CD4-positive, alpha-beta T cell treated with Interleukin-10 for 1 hour (primary cell): ENCODE measurements at places on chromosomes 4 and X.

DNA sequence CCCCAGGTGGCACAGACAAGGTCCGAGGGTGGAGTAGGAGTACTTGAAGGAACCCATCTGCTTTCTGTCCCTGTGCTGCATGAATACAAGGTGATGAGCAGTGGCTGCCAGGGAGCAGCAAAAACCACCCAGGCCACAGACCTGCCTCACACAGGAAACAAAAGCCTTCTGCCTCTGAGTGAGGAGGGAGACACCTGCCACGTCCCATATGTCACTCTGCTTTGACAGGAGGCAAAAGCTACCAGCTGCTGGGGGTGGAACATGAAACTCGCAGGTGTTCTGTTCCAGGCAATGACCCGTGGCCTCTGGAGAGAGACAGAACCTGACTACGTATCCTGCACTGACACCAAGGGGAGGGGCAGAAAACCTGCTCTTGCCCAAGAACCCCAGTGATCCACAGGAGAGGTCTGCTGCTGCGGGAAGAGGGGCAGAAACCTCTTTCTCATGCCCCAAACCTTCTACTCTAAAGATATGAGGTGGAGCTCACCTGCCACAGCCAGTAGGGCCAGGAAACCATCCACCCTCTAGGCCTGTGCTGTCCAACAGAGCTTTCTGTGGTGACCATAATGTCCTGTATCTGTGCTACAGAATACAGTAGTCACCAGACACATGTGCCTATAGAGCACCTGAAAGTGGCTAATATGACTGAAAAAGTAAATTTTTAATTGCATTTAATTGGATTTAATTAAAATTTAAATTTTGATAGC is 172.9 kb downstream of the PRDM5 start:
- no peak for DNase-seq

DNA sequence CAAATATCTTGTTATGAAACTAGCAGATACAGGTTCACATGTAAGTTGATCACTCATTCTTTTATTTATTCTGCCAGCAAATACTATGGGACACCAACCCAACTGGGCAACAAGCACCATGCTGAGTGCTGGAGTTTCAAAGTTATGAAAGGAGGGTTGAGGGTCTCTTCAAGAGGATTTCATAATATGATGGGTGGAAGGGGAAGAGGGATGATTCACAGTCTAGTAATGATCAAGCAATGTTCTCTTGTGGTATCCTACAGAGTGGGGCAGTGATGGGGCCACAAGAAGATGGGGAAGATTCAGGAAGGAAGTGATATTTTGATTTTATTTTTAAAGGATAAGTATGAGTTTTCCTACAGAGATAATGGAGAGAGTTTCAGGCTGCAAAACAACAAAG is 46.2 kb upstream of the TXK start:
- DNase-seq, result no peak

GRCh38 chrX:23246001-23246400 is 88.6 kb upstream of the PTCHD1 start:
- no peak for DNase-seq

DNA sequence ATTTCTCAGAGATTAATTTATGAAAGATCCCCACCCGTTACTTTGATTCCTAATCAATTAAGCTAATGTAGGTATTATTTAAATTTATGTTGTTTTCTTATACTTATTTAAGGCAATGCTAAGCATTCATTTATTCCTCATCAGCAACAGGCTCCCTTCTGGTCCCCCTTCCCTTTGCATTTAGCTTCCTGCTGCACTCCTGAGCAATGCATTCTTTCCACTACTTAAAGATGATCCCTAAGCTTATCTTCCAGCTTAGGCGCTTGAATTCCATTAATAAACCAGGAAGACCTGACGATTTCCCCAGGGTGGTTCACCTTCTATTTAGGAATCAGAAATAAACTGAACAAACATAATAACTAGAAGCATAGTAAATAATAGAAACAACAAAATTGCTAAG is 1003.1 kb downstream of the FSTL5 start:
- DNase-seq, result no peak

DNA sequence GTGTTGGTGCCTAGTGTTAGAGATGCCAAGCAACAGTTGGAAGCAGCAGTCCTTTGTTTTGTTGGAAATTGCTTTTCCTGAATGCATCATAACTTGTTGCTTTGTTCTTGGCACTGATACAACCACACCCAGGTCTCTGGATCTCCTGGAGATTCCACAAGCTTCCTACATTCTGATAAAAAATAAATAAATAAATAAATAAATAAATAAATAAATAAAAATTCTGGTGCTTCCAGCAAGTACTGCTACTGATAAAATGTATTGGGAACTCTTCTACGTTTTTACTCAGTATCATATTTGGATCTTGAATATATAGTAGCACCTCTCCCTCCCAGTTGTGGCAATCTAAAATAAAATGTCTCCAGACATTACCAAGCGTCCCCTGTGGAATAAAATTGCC is 62.7 kb upstream of the GRID2 start:
- no peak for DNase-seq

DNA sequence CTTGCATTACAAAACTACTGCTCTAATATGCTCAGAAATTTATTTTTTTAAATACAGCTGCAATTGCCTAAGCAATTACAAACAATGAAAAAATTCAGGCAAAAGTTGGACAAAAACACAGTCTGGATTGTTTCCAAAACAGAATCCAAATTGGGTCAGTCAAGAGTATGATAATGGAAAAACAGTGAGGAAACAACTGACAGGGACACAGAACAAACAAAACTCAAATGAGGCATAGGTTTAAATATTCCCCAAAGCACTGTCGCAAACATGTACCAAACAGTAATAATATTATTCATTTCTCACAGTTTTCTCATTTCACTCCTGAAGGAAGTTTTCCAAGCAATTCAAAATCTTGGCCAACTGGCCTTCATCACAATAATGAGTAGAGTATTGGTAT is 386.6 kb downstream of the CENPC start:
- DNase-seq, result no peak

DNA sequence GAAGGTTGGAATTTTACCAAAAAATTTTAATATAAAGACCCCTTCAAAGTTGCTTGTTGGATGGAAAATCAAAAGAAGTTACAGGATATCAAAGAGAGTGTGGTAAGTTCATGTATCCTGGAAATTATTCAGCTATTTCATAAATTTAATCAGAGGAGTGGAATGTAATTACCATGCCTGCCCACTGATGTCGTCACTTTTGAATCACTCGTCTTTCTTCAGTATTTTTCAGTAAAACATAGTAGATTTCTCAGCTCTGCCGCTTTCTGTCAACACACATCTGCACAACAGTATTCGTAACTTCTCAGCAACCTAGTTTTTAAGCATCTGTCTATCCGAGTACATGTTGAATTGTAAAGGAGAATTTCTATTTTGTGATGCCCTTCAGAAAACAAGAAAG is 2163.0 kb upstream of the AGA start:
- DNase-seq, result no peak

DNA sequence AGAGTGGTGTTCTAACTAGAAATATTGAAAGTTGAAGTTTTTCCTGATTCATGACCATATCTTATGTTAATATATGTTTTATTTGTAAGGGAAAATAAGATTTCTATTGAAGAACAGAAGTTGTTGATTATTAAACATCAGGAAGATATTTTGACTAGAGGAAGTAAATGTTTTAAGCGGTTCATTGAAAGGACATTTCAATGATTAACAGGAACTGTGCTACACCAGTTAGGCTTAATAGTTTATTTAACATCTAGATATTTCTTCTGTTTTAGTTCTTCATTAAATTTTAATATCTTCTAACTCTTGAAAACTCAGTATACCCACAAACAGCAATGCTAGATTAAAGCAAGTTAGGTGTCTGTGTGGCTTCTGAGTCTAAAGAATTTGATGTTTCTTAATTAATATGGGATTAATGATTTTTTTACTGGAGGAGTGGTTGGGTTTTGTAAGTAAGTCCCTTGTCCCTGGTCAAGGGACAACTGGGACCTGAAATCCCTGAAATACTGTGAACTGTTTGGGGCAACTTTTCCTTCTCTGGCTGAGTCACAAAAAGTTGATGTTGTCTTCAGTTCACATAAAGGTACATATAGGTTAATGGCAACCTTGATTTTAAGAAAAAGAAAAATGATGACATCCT is 42.9 kb upstream of the CYP4V2 start:
- no peak for DNase-seq

- DNase-seq, result no peak
Measured at GRCh38 chr4:25928379-25929297, 14.6 kb downstream of the SMIM20 start.
